ENCODE measurements at places on chromosomes 16 and 17.

DNA sequence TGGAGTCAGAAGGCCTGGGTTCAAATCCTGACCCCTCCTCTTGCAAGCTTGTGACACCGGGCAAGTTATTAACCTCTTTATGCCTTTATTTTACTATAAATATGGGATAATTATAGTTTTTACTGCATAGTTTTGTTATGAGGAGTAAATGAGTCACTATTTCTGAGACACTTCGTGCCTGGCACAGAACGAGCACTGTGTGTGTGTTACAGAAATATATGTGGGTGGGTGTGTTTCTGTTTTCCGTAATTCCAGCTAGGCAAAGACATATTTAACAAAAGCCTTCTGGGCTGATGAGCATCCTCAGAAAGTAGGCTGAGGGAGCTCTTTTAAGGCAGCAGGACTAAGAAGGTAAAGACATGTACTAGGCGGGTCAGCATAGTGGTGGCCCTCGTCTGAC is 417.9 kb downstream of the MAF start:
- DNase-seq: no peak

GRCh38 chr17:4043862-4044261 is 79.6 kb upstream of the ATP2A3 start:
- DNase-seq: no peak

GRCh38 chr17:4054446-4054845 is 88.4 kb downstream of the ZZEF1 start:
- no peak for DNase-seq

- no peak for DNase-seq
Observed at GRCh38 chr17:969811-970355, 9.7 kb downstream of the NXN start.

DNA sequence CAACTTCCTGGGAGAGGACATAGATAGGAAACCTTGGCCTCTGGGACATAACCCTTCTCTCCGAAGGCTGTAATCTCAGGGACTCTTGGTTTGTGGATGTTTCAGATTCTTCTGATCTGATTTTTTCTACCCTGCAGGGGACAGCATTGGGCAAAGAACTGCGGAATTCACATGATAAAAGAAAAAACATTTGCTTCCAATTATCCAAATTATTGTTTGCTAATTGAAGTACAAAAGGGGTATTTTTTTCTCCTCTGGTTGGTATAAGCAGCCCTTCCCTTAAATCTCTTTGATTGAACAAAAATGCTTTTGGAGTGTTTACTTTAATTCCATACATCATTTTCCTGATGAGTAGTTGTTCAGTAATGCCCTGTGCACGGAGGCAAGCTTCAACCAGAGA is 251.7 kb upstream of the IRX3 start:
- DNase-seq: no peak

DNA sequence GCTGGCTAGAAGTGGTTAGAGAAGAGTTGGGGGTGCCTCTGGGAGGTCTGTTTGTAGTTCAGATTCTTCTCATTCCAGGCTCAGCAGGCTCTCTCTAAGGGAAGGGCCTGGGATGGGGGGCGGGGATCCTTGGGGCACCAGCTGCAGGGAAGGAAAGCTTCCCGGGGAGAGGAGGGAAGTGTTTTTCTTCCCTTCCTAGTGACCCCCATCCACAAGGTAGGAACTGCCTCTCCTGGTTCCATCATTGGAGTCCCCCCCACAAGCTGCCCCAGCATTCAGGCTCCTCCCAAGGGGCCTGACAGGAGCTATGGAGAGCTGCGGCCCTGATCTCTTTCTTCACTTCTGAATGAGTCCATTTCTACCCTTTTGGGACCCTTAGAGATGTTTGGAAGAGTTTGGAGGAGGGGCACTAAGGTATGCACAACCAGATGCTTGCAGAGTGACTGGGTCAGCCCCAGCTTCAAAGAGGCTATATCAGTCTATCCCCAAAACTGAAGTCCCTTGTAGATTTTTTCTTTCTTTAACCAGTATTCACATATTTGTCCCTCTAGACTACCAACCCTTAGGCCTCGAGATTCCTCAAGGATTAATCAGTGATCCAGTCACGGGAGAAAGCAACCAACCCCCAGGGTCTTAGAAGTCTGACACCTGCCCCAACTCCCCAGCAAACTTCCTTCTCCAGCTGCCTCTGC is 13.9 kb upstream of the FZD2 start:
- DNase-seq: no peak

DNA sequence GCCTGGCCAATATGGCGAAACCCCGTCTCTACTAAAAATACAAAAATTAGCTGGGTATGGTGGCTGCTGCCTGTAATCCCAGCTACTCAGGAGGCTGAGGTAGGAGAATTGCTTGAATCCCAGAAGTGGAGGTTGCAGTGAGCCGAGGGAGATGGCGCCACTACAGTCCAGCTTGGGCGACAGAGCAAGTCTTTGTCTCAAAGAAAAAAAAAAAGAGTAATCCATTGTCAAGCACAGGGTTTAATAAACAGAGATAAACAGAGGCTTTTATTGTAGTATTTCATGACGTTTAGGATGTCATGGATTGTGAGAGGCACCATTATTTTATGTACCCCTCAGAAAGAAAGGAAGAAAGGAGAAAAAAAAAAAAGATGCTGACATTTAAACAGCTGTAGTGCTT is 75.2 kb upstream of the RNU2-1 start:
- no peak for DNase-seq

DNA sequence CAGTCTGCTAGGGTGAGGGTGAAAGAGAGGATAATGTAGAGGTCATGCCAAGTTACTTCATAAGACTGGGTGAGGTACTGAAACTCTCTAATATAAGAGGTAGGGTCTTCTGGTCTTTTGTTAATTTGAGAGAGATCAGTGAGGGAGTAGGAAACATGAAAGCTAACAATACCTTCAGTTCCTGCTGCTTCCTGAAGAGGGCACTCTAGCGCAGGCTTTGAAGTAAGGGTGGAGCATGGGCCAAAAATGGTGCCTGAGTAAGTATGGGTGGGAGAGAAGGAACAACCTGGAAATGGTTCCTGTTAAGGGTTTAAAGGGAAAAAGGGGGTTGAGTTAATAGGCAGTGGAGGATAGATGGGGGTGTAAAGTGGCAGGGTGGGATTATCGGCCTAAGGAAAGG is 2449.5 kb downstream of the TP53TG3F start:
- no peak for DNase-seq

GRCh38 chr16:87421003-87421912 is 29.1 kb downstream of the MAP1LC3B start:
- DNase-seq: no peak

DNA sequence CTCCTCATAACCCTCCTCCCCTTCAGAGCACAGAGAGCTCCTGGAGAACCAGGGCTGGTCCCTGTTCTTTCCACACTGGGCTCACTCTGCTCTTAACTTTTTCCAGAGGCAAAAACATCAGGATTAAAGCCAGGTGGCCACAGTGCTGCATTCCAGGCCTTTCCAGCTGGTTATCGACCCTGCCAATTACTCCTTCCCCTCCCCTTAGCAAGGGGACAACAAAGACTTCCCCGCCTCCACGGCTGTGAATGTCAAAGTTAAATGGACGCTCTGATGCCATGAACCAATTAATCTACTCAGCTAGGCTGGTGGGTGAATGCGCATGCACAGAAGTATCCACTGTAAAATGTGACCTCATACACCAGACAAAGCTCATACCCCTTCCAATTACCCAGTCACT is 23.1 kb downstream of the ACLY start:
- no peak for DNase-seq

GRCh38 chr16:60142619-60143347 is 1408.7 kb upstream of the GOT2 start:
- DNase-seq: no peak

GRCh38 chr16:85005285-85006069 is 5.9 kb downstream of the ZDHHC7 start:
- no peak for DNase-seq

DNA sequence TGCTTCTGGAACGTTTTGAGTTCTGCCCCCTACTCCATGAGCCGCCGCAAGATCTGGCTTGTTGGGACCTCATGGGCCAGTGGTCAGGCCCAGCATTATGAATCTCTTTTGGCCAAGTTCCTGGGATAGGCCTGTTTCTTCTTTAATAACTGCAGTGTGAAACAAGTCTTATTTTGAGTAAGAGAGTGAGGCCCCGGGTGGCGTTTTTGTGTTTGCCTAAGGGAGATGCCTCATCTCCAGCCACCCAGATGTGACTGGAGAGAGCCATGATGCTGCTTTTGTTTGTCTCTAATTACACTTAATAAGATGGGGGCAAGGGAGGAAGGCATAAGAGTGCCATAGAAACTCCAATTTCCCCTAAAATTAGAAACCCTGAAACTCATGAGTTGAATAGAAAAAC is 39.8 kb downstream of the KSR1 start:
- DNase-seq: peak; percentile 46

DNA sequence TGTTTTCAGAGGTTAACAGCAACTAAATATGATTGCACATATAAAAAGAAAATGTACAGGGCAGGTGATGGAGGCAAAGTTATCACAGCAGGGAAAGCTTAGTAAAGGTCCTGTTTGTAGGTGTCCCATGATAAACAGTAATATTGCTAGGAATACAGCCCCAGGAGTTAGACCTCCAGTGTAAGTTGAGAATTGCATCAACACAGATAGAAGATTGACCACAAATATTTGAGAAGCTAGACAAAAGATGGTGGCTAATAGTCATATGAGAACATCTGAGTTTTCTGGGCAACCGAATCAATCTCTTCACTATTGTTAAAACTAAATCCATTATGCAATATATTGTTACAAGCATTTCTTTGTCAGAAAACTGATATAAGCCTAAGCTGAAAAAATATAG is 152.6 kb downstream of the CDH11 start:
- DNase-seq: no peak

- DNase-seq: peak; percentile 88
Observed at GRCh38 chr17:57735707-57736106, 9.4 kb downstream of the CCDC182 start.

- DNase-seq: no peak
Observed at GRCh38 chr17:74808714-74809430, 32.7 kb upstream of the NAT9 start.

DNA sequence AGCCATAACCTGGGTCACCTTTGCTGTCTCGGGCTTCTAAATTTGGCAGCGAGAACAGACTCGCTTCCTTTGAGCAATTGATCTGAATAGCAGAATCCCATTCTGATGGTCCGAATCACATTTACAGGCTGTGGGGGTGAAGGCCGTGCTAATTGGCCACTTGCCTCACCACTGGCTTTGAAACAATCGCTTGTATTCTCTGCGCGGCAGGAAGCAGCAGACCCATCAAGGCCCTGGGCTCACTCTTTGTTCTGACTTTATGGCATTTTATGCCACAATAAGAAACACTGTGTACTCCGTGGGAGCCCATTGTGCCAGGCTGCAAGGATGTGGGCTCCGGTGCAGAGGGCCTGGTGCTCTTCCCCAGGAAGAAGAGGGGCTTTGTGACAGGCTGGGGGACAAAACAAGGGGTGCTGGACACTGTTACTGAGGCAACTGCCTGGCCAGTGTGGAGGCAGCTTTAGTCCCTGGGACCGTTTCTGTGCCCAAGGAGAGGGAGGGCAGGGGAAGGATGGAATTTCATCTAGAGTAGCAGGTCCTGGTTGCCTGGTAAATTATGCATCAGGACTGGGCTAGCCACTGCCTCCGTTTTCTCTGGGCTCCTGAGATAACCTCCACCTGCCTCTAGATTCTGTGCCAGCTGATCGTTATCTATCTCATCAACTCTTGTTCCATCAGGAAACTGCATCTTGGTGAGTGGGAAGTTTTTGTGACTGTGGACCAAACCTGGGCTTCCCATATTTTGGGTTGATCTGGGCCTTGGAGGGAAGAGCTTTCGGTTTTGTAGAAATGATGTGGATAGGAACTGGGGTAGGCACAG is 78.5 kb downstream of the MRC2 start:
- no peak for DNase-seq

DNA sequence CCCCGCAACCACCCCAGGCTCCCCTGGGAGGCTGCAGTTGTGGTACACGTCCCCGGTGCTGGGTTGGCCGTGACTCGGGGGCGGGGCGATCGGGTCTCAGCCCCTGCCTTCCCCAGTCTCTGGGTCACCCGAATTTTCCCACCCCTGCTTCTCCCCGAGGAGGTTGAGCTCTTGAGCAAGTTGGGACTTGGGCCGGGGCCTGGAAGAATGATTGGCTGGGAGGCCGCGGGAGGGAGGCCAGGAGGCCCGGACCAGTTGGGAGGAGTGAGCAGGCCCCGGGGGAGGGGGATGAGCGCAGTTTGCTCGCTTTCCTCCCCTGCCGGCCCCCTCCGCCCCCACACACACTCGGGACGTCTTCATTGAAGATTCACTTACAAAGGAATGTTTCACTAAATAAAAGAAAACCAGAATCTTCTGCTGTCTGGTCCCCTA is 4.5 kb upstream of the HEXIM1 start:
- DNase-seq: no peak

- no peak for DNase-seq
Observed at GRCh38 chr16:15601212-15601879, 41.6 kb downstream of the MARF1 start.

- no peak for DNase-seq
Observed at GRCh38 chr16:87252269-87252970, 64.8 kb downstream of the C16orf95 start.

DNA sequence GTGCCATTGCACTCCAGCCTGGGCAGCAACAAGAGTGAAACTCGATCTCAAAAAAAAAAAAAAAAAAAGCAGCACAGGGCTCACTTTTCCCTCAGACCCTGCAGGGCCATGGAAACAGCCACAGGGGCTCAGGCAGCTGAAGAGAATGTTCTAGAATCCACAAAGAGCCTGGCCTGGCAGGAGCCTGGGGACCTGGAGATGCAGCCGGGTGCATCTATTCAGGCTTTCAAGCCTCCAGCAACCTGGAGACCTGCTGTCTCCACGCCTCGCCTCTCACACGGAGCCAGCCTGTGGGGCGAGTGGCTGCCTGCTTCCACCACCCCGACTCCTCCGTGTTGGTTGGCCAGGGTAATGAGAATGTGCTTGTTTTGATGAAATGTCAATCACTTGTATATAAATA is 44.0 kb upstream of the MEAK7 start:
- DNase-seq: no peak

DNA sequence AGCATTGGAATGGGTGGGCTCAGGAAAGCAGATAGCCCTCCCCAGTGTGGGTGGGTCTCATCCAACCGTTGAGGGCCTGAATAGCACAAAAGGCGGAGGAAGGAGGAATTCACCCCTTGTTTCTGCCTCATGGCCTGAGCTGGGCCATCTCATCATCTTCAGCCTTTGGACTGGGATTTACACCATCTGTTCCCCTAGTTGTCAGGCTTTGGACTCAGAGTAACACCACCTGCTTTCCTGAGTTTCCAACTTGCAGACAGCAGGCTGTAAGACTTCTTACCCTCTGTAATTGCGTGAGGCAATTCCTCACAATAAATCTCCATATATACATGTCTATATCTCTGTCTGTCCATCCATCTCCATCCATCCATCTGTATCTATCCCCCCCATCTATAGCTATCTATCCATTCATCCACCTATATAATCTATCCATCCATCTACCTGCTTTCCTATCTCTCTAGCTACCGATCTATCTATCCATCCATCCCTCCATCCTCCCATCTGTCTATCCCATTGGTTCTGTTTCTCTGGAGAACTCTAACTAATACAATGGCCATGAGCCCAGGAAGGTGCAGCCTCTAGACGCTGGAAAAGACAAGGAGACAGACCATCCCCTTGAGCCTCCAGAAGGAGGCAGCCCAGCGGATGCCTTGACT is 21.3 kb downstream of the DNAH17 start:
- peak; percentile 98 for DNase-seq
